Stimulated activated CD8-positive, alpha-beta memory T cell treated with anti-CD3 and anti-CD28 coated beads, Interleukin-15, amount 100 ng/mL, for 4 hours (primary cell): ENCODE measurements at places on chromosomes 2 and 18.

- no peak for DNase-seq
Observed at GRCh38 chr2:85681372-85681763, 12.8 kb upstream of the GNLY start.

GRCh38 chr18:9513971-9514512 is 38.7 kb downstream of the RALBP1 start:
- no peak for DNase-seq

GRCh38 chr2:12303181-12304030 is 413.3 kb upstream of the TRIB2 start:
- no peak for DNase-seq

- DNase-seq: no peak
Observed at GRCh38 chr2:122261911-122262310, 506.5 kb downstream of the TSN start.

- DNase-seq: no peak
Observed at GRCh38 chr18:3463051-3463450, 13.1 kb downstream of the TGIF1 start.

DNA sequence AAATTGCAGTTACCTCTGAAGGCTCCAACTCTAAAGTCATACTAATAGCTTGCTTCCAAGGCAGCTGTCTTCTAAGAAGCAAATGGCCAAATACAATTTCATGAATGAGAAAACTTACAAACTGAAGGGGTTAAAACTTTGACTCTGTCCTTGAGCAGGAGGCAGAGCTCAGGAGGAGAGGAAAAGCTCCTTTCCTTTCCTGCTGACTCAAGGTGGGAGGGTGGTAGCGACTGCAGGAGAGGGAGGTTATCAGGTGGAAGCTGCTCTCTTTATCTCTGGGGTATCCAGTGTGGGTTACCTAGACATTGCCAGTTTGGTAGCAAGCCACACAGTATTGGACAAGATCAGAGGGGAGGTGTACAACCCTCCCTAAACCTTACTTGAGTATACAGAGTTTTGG is 2.7 kb upstream of the EFEMP1 start:
- DNase-seq: no peak

- no peak for DNase-seq
Observed at GRCh38 chr2:41194230-41194629, 742.3 kb upstream of the SLC8A1 start.

- DNase-seq: no peak
Observed at GRCh38 chr2:105055613-105056012, 17.7 kb downstream of the MRPS9 start.

- DNase-seq: no peak
Observed at GRCh38 chr2:26989156-26989555, 18.7 kb downstream of the MAPRE3 start.

- no peak for DNase-seq
Observed at GRCh38 chr2:229375251-229375650, 104.2 kb upstream of the PID1 start.

DNA sequence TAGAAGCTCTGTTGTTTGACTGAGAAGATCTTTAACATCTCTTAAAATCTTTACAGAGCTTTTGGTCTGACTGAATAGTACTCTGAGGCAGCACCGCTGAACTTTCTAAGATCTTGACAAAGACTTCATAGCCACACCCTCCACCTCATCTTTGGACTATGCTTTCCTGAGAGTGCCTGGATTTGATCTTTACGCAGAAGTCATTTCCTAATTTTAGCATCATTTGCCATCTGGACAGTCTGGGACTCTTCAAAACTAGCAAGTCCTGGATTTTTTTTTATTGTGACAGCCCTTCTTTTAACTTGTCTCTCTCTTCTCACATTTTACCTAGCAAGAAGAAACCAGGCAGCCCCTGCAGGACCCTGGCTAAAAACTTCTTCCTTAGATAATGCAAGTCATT is 188.8 kb downstream of the CTIF start:
- no peak for DNase-seq

GRCh38 chr2:191174442-191174841 is 23.6 kb upstream of the STAT4 start:
- no peak for DNase-seq

GRCh38 chr2:61750624-61751023 is 103.2 kb downstream of the FAM161A start:
- no peak for DNase-seq

GRCh38 chr2:157431176-157431575 is 12.7 kb downstream of the CYTIP start:
- no peak for DNase-seq

DNA sequence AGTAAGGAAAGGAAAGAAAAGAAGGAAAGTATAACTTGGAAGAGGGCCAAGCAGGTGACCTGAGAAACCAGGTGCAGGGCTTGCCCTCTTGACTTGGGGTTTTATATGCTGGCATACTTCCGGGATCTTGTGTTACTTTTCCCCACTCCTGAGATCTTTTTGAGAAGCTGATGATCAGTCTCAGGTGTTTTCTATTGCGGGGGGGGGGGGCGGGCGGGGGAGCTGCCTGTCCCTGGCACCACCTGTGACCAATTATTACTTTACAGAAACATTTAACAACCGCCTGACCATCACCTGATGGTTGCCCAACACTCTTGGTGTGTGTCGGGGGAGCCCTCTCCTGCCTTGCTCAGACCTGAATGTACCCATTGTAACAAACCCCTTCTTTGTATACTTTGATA is 6.9 kb upstream of the CASP10 start:
- no peak for DNase-seq

DNA sequence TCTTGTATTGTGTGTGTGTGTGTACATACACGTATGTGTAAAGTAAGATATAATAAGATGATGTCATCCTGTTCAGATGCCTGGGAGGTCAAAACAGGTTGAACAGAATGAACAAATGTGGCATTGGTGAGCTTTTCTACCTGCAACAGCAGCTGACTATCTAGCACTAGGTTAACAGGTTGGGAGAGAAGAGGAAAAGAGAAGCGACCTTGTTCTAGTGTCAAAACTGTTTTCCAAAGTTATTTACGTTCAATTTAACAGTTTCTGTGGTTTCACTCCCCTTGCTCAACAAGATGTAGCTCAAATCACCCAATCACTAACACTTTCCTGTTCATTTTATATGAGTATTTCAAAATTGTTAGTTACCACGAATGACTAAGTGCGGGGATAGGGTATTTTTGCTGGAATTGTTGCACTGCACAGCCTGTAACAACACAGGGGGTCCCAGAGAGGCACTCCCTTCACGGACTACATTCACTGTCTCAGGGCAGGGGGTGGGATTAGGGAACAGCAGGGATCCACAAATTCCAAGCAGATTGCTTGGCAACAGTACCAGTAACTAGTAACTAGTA is 67.5 kb upstream of the DTNB start:
- DNase-seq: no peak

- no peak for DNase-seq
Observed at GRCh38 chr18:57997820-57998219, 46.2 kb upstream of the NEDD4L start.

DNA sequence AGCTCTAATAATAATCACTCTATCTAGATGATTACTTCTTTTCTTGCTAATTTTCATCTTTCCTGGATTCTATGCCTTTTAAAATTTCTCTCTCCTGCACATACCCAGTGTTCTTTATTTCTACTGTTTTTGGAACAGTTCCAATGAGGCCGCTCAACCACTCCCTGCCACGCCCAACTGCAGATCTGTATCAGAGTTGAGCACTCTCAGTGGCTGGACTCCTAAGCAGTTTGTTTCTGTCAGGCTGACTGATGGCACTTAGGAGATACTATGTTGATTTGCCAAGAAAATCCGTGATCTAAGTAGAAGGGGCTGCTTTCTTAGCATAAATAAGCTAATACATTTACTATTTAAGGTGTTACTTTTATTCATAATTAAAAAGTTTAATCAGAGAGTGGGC is 192.8 kb downstream of the ARHGAP15 start:
- DNase-seq: no peak

DNA sequence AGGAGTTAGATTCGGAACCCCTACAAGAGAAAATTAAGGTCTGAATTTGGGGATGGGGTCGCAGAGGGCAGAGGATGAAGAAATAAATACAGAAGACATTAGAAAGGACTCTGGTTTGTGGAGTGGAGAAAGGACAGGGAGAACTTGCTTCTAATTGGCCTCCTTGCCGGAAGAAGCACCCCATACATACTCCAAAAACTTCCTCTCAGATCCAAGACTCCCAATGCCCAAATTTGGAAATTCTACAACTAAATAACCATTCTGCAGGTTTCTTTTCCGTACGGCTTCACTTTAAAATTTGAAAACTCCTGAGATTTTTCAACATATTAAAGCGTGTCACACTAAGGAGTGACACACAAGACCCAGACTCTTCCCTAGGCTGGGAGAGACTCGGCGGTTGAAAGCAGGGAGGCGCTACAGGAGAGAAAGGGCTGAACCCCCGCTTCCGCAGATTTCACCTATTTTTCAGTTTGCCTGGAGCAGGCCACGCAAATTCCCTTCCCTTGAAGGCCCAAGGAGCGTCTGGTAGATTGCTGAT is 478 bp downstream of the CLHC1 start:
- DNase-seq: no peak

DNA sequence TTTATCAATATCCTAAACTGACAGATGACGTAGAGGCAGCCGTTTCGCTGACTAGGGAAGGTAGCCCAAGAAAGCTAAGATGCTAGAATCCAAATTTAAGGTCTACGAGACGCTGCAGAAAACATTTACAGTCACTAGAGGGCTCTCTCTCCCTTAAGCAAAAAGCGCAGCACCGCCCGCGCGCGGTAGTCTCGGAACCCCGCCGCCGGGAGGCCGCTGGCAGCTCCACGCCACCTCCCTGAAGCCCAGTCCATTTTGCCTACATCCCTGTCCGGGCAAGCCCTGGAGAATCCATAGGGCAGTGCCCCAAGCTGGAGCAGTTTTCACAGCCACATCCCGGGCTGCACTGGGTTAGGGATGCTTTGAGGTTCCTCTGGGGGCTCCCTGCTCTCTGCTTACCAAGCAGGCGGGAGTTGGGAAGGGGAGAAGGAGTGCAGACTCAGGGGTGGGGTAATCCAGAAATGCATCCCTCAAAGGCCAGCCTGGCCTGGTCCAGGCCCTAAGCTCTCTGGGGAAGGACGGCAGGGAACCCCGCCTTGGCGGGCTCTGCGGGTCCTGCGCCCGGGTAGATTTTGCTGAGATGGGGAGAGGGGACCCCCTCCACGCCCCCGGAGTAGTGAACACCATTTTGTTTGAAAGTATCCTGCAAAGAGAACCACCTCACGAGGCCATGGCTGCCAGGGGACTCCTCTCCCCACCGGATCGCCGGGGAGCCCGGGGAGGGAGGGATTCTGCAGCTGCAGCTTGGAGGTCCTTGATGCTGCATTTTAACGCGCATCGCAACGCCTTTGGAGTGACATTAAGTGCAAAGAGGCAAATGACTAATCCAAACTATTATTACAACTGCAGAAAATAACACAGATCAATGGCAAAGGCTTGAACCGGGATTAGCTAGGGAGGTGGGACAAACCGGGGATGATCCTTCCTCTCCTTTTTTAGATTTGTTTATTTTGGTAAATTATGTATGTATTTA is 1.3 kb upstream of the DPYSL5 start:
- DNase-seq: peak; percentile 23

GRCh38 chr18:54388203-54389142 is 30.8 kb downstream of the C18orf54 start:
- DNase-seq: no peak

- peak; percentile 29 for DNase-seq
Observed at GRCh38 chr2:162301151-162301804, 17.2 kb downstream of the IFIH1 start.
